ENCODE measurements at places on chromosomes 13 and 19. TPM values are rescaled to one million over a fixed set of nuclear protein-coding genes. Genes with fewer than 3 reads are reported as not detected.

Gene CYP2F1
- not detected for polyA plus RNA-seq

Gene PRTN3
- polyA plus RNA-seq, result not detected

Gene ENOX1
- not detected for polyA plus RNA-seq

Gene CLDN10
- not detected for polyA plus RNA-seq

Gene ERICH6B
- polyA plus RNA-seq, result not detected

Gene PIAS4
- 6.3 TPM for polyA plus RNA-seq

Gene ZSCAN1
- polyA plus RNA-seq, result not detected

Gene BEST2
- not detected for polyA plus RNA-seq

Gene DIAPH3
- 0.08 TPM for polyA plus RNA-seq

Gene STAP2
- 1.8 TPM for polyA plus RNA-seq

Gene DCT
- not detected for polyA plus RNA-seq

Gene CLC
- 0.84 TPM for polyA plus RNA-seq

Gene RNF225
- not detected for polyA plus RNA-seq

Gene GIPR
- polyA plus RNA-seq, result 0.21 TPM

Gene FCER2
- polyA plus RNA-seq, result not detected

Gene RBM42
- 62.4 TPM for polyA plus RNA-seq

Gene FXYD3
- polyA plus RNA-seq, result not detected

Gene RYR1
- polyA plus RNA-seq, result 0.71 TPM

Gene KLHL1
- polyA plus RNA-seq, result not detected

Gene ZNF556
- not detected for polyA plus RNA-seq

Gene NLRP7
- polyA plus RNA-seq, result not detected

Gene ZNF677
- 21.2 TPM for polyA plus RNA-seq

Gene VSTM2B
- not detected for polyA plus RNA-seq

Gene GAMT
- 20.4 TPM for polyA plus RNA-seq

Gene EHD2
- polyA plus RNA-seq, result not detected

Gene BRME1
- polyA plus RNA-seq, result 3.5 TPM

Gene CCDC70
- not detected for polyA plus RNA-seq

Gene ZNF442
- polyA plus RNA-seq, result 1.1 TPM

Gene C5AR1
- polyA plus RNA-seq, result not detected

Gene OVOL3
- not detected for polyA plus RNA-seq

Gene KMT2B
- polyA plus RNA-seq, result 2.9 TPM

Gene ICAM3
- polyA plus RNA-seq, result 244 TPM

Gene CYP2A7
- polyA plus RNA-seq, result not detected

Gene DNAJC3
- polyA plus RNA-seq, result 19.4 TPM

Gene PPAN
- polyA plus RNA-seq, result 47.4 TPM

Gene SIGLEC8
- polyA plus RNA-seq, result not detected

Gene CYP4F8
- polyA plus RNA-seq, result not detected

Gene KBTBD6
- 4.4 TPM for polyA plus RNA-seq

Gene RGCC
- polyA plus RNA-seq, result 83.0 TPM

Gene SCN1B
- polyA plus RNA-seq, result 1.3 TPM

Gene GFY
- polyA plus RNA-seq, result not detected

Gene SERP2
- 0.47 TPM for polyA plus RNA-seq

Gene ADPRHL1
- polyA plus RNA-seq, result 0.56 TPM

Gene PGPEP1
- 12.2 TPM for polyA plus RNA-seq

Gene TMEM255B
- polyA plus RNA-seq, result not detected
